H4 (cell line): ENCODE measurements at places on chromosomes 16 and 17. TPM values are rescaled to one million over a fixed set of nuclear protein-coding genes. Genes with fewer than 3 reads are reported as not detected.

Gene CDH8
- total RNA-seq, result 0.08 and 1.4 TPM in 2 replicates

GRCh38 chr16:75341564-75342307, 90.3 kb upstream of the BCAR1 start:
- DNase-seq, result no peak

Gene ARHGAP44
- total RNA-seq, result 0.33 and 1.7 TPM in 2 replicates

Gene ALOX12B
- total RNA-seq, result not detected in 2 replicates

- no peak for DNase-seq
Observed at GRCh38 chr17:56863974-56864373, 30.0 kb downstream of the DGKE start.

Gene CAMKK1
- 2.7 and 3.5 TPM in 2 replicates for total RNA-seq

DNA sequence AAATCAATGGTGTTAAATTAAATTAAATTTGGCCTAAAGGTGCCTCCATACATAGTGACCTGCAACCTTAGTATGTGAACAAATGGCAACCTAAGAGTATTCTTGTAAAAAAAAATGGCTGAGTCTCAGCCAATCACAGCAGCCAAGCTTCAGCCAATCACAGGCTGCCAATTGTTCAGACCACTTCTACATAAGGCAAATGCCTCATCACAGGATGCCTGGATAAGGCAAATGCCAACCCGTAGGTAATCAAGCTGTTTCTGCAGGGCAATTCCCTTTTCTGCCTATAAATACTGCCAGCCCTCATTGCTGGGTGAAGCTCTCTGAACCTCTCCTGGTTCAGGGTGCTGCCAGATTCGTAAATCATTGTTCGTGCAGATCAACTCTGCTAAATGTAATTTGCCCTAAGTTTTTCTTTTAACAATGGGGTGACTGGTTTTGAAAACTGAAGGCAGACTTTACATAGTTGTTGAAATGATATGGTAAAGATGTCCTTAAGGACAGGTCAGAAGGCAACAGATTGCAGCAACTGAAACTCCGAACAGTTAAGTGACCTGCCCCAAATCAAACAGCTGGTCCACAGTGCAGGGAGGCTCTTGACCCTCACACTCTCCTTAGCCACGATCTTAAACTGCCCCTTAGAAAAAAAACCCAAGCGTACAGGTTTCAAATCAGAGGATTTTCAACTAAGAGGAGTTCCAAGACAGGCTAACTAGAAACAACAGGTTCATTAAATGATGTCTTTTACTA, 50.3 kb downstream of the N4BP1 start:
- DNase-seq, result no peak

Gene MYH11
- not detected in 2 replicates for total RNA-seq

DNA sequence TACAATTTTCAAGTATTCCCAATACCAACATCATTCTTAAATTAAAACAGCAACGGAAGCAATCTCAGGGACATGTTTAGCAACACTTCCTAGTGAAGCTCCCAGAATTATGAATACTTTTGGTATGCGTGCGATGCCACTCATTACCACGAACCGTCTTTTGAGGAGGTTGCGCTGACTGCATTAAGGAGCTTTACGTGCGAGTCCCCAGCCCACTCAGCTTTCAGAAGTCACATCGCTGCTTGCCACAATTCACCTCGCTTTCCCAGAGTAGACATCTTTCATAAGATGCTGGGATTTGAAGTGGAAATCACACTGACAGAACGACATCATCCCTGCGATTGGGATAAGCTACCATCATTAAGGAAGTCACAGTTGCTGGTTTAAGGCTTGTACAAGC, 441.6 kb upstream of the HSBP1 start:
- no peak for DNase-seq

Gene FBXO31
- 6.9 and 7.4 TPM in 2 replicates for total RNA-seq

GRCh38 chr17:78409191-78409928, 30.9 kb downstream of the PGS1 start:
- no peak for DNase-seq

GRCh38 chr17:82098939-82099763, 1.1 kb upstream of the FASN start:
- no peak for DNase-seq

GRCh38 chr16:58269526-58269925, 25.3 kb downstream of the PRSS54 start:
- peak; percentile 28 for DNase-seq

Gene LRRC3C
- not detected in 2 replicates for total RNA-seq

DNA sequence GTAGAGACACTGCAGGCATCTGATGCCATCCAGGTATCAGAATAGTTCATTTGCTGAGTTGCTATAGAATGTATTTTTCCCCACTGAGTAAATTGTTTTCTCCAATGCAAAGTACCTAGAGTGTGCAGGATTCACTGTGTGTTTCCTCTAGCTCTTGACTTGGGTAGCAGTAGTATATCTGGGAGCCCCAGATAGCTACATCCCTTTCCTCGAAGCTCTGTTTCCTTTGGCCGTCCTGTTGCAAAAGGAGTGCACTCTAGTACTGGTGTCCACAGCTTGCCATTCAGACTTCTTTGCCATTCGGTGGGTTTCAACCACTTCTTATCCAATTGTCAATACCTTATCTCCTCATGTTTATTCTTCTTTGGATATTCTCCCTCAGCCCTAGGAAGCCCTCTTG, 12.8 kb downstream of the ABCA8 start:
- DNase-seq, result no peak

GRCh38 chr17:5120036-5120435, 4.2 kb downstream of the USP6 start:
- DNase-seq, result no peak

DNA sequence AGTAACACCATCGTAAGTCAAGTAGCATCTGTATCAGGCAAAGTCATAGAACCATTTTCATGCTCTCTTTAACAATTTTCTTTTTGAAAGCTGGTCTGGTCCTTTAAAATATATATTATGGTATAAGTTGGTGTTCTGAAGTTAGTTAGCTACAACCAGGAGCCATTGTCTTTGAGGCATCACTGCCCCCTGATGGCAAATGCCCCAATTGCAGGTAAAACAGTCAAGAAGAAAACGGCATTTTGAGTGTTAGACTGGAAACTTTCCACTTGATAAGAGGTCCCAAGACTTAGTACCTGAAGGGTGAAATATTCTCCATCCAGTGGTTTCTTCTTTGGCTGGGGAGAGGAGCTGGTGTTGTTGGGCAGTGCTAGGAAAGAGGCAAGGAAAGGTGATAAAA, 14.1 kb downstream of the TP53 start:
- DNase-seq, result no peak

Gene SRL
- not detected in 2 replicates for total RNA-seq
